NCI-H1417 treated with DMSO at 0.1 percent for 48 hours (cell line): ENCODE measurements at places on chromosomes 16 and 17.

DNA sequence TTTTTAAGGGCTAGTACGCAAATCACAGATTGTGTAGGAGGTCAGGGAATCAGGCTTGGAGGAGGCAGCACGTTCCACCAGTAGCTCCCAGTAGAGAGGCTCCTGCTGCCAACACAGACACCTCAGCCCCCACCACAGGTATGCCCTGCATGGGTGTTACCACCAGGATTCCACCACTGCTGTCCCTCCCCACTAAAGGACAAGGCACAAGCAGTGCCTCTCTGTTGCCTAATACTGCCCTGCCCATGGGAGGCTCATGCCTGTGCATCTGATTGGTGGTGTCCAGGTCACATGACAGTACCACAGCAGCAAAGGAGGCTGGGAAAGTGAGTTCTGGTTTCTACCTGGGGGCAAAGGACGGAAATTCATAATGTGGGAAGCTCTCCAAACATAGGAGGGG lies 33.6 kb upstream of the CACNG4 start:
- DNase-seq = no peak

DNA sequence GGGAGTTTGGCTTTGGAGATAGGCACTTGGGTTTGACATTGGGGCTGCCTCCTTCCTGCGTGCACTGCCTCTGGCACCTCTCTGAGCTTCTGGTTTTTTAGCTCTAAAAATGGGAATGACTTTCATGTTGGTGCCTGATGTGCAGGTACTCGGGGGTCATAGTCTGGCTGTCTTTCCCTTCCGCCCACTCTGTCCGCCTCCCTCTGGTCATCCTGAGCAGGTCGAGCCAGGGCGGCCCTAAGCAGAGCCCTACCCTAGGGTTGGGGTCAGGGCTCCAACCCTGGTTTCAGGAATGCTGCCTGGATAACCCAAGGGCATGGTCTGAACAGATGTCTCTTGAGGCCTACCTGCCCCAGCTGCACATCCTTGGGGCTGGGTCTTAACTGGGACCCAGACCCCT lies 64.8 kb downstream of the CMIP start:
- DNase-seq = no peak

DNA sequence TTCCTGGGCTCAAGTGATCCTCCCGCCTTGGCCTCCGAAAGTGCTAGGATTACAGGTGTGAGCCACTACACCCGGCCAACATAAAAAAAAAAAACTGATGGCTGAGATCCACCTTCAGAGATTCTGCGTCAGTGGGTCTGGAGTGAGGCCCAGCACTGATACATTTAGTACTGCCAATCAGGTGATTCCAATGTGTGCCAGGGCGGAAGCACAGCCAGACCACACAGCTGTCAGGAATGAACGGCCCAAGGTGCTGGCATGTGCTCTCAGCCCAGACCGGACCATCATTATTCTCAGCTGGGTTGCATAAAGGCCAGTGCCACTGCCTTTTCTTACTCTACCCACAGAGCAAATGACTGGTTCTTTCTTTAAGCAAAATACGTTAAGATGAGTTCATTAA lies 1.2 kb upstream of the BCO1 start:
- DNase-seq = no peak

- no peak for DNase-seq
Observed at GRCh38 chr17:45106582-45106981, 25.7 kb downstream of the PLCD3 start.

GRCh38 chr16:86928523-86929011 lies 350.2 kb downstream of the FOXL1 start:
- DNase-seq = no peak

DNA sequence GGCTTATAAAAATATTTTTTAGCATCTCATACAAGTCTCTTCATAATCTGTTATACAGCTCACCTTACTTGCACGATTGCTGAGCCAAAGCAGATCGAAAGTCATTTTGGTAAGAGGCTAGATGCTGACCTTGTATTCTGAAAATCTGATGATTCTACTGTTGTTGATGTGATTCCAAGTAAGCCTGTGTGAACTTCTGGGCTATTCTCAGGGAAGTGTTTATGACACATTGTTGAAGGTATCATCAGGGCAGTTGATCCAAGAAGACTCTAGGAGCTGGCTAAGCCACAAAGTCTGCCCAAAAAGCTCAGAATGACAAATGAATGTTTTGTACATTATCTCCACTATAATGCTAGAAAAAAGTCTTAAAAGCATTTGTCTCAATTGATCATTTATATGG lies 16.0 kb downstream of the OMG start:
- no peak for DNase-seq

- no peak for DNase-seq
Observed at GRCh38 chr17:2101448-2102257, 46.8 kb downstream of the HIC1 start.
